ENCODE measurements at places on chromosomes 7 and 10.

GRCh38 chr7:22174574-22174953, 182.4 kb downstream of the RAPGEF5 start:
- DNase-seq, result no peak

- DNase-seq, result no peak
These were observed 5.2 kb upstream of the MYL10 start for GRCh38 chr7:101634196-101634717.

- DNase-seq, result no peak
These were observed 37.1 kb downstream of the SVOPL start for GRCh38 chr7:138663725-138664710.

- DNase-seq, result no peak
These were observed 36.2 kb upstream of the TMEM106B start for GRCh38 chr7:12174931-12175330.
